ENCODE measurements at places on chromosomes 6 and 20.

GRCh38 chr20:22584522-22584921 is at the start of gene FOXA2:
Gene FOXA2 (minus strand): TSS chr20:22584572. CDS start chr20:22584278, 294 bp downstream.
- no peak for DNase-seq

DNA sequence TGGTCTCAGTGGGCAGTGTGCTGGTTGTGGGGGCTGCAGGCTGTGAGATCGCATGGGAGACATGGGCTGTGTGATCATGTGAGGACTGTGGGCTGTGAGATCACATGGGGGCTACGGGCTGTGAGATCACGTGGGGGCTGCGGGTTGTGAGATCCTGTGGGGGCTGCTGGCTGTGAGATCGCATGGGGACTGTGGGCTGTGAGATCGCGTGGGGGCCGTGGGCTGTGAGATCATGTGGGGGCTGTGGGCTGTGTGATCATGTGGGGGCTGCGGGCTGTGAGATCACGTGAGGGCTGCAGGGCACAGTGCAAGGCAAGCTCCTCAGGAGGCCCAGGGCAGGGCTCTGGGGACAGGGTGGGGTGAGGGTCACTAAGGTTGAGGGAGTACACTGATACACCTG is 140.5 kb upstream of the CST7 start:
- DNase-seq, result no peak

GRCh38 chr6:22666021-22666420 is 96.7 kb downstream of the HDGFL1 start:
- DNase-seq, result no peak

DNA sequence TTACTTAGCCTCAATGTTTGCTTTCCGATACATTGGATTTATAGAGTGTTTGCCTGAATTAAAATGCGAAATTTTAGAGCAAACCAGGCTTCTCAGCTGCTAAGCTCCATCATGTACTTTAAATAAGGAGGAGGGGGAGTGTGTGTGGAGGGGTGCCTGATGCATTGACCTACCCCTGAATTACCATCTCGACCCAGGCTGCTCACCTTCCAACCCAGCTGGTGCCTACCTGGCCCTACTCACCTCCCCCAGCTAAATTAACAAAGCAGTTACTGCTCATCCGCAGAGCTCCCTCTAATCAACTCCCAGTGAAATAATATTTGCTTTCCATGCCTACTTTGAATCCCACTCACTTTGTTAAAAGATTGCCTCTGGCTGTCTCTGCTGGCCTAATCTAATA is 544.5 kb downstream of the MAFB start:
- DNase-seq, result no peak

- no peak for DNase-seq
Measured at GRCh38 chr20:48285656-48286055, 500.4 kb upstream of the SULF2 start.

GRCh38 chr20:20465252-20465651 is 97.3 kb downstream of the INSM1 start:
- DNase-seq, result no peak

DNA sequence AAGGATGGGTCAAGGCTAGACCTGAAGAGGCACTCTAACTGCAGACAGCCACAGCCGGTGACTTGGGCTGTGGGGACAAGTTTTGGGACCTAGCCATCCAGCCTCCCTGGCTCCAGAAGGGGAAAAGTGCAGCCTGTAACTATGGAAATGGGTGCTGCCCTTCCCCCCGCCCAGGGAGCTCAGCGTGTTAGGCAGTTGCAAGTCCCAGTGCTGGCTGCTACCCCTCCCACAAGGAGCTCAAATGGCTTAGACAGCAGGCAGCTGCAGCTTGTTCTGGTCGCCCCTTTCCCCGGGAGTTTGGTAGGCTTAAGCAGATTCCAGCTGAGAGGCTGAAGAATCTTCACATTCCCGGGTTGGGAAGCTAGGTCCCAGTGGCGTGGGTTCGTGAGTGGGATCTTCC is 162.6 kb downstream of the FAM83B start:
- DNase-seq, result no peak

DNA sequence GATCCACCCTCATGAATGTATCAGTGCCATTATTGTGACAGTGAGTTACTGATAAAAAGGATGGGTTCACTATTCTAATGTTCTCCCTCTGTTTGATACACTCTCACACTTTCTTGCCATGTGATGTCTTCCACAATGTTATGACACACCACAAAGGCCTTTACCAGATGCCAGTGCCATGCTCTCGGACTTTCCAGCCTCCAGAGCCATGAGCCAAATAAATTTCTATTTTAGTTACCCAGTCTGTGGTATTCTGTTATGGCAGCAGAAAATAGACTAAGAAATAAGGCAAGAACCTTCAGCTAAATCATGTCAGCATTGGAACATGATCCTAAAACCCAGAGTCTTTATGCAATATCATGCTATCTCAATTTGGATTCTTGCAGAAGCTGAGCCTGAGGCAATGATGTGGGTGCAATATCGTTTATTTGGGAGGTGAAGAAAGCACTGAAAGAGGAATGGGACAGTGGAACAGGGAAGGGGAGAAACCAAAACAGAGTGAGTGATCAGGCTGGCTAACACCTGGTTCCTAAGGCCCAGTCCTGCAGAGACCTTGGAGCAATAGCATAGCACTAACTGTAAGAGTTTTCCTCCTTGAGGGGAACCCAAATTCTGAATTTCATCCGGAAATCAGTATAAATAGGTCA is 130.4 kb upstream of the LRFN2 start:
- no peak for DNase-seq

DNA sequence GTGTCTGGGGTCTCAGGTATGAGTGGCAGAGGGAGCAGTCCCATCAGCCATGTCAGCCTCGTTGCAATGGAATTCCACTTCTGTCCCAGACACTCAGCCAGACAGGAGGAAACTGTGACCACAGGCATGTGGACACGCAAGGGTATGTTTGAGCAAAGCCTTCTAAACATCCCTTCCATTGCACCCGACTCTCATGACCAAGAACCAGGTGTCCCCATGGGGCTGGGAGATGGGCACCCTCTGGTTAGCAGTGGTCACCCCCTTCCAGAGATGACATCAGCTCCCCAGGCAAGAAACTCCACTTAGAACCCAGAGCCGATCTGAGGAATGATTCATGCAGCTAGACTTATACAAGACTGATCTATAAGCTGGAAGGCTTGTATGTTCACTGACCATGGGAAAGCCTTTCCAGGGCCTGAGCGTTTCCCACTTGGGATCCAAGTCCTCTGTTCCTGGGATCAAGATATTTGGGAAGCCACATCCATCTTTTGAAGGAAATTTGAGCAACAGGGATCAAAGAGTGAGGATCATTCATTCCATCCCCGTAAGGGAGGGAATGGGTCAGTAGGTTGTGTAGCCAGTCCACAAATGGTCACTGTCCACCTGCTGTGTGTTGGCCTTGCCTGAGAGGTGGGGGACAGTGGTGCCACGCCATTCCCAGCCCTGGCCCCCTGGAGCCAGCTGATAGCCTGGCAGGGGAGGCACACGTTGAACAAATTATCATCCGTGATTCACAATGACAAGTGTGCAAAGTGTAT is 3.9 kb upstream of the MRGBP start:
- no peak for DNase-seq

GRCh38 chr20:50353289-50353961 is 156.8 kb upstream of the PTPN1 start:
- no peak for DNase-seq

GRCh38 chr6:2035046-2035445 is 210.4 kb downstream of the GMDS start:
- DNase-seq, result no peak

- no peak for DNase-seq
Measured at GRCh38 chr6:92864966-92865555, 554.3 kb downstream of the EPHA7 start.

DNA sequence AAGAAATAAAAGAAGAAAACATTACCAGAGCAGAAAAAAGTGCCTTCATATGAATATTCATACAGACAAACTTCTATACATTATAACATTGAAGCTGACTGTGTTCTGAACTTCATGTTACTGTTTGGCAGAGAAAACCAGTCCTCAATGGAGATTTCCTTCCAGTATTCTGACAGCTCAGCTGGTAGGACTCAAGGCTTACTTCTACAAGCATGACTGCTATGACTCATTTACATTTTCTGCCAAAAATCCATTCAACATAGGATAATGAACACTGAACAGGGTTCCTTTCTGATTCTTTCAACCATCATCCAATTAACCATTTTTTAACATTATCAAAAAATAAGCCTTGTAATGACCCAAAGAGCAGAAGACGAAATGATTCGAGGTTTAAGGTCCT is 25.4 kb downstream of the COL9A1 start:
- DNase-seq, result no peak

GRCh38 chr6:72464791-72465691 is 156.8 kb upstream of the KCNQ5 start:
- peak; percentile 39 for DNase-seq

GRCh38 chr6:8683204-8683603 is 247.9 kb upstream of the SLC35B3 start:
- no peak for DNase-seq

DNA sequence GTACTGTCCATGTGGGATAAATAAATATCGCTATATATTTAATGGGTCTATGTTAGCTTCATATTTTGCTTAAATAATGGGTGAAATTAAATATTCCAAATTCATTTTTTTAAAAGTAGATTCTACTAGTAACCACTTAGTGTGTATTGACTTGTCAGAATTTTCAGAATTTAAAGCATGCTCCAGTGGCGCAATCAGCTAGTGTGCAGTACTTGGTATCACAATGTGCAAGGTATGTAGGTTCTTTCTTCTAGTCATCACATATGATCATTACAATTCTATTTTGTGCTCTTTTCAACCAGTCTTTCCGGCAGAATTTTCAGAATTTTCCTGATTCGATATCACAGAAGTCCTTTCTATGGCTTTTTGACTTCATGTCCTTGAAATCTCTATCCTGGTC is 32.6 kb downstream of the PDE7B start:
- DNase-seq, result no peak

DNA sequence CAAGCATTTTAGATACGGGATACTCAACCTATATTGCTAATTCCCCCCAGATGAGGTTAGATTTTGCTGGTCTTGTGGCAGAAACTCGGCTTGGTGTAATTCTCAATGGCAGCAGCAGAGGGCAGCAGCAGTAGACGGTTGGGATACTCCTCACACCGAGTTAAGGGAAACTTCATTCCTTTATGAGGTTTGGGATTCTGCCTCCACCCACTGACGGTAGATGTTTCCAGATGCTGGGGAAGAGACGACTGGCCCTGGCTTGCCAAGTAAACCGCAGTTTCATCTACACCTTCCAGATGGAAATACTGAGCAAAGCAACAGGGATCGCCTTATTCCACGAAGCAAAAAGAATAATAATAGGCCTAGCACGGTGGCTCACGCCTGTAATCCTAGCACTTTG is 8.2 kb upstream of the TBC1D7 start:
- DNase-seq, result peak; percentile 95

GRCh38 chr20:2253256-2253655 is 42.5 kb upstream of the TGM3 start:
- no peak for DNase-seq

- peak; percentile 26 for DNase-seq
Measured at GRCh38 chr6:136446579-136447187, 103.5 kb downstream of the MAP7 start.

GRCh38 chr6:11931296-11932035 is 80.6 kb upstream of the HIVEP1 start:
- DNase-seq, result no peak

- no peak for DNase-seq
Measured at GRCh38 chr20:37431786-37432185, 85.8 kb downstream of the SRC start.

GRCh38 chr6:149941583-149942460 is at the start of gene ULBP2:
Gene ULBP2 (plus strand): TSS chr6:149942014. CDS start chr6:149942073, 59 bp downstream.
- DNase-seq, result peak; percentile 92

DNA sequence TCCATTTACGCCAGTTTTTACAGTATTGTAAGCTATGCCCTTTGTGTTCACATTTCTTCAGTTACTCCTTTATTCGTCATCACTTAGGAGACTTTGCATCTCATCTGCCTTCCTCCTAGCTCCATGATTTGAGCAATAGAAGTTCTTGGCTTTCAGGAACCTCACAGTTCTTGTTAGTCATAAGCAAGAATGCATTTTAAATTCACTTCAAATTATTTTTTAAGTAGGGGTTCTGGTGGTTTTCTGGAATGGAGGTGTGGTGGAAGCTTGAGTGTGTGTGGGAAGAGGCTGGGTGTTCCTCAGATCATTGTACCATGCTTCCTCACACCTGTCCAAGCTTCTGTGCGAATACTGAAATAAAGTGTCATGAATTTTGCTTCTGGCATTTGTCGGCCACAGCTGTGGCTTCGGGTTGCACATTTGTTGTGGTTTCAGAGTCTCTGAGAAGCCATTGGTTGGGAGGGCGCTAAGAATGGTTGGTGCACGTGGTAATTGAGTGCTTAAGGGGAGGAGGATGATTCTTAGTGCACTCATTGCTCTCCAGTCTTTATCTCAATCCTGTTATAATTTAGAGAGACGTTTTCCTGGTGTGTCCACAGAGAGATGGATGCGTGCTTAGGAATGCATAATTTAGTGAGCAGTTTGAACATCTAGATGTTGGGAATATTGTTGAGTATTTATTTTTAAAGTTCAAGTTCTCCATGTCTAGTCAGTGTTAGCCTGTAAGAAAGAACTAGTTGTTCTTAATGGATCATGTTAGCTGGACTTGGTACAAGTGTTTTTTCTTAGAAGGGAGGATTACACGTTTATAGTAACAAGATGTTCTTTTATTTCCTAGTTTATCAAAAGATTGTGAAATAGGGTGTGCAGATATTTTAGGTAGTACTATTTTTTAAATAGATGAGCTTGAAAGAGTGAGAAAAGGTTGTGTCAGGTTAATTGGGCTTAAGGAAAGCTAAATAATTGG is 31.9 kb downstream of the FOXO3 start:
- DNase-seq, result peak; percentile 53

GRCh38 chr6:56550301-56550700 is 92.4 kb downstream of the DST start:
- no peak for DNase-seq

GRCh38 chr20:38055294-38055693 is 21.7 kb downstream of the RPRD1B start:
- no peak for DNase-seq

- no peak for DNase-seq
Measured at GRCh38 chr6:17663226-17663625, 43.5 kb downstream of the NUP153 start.

DNA sequence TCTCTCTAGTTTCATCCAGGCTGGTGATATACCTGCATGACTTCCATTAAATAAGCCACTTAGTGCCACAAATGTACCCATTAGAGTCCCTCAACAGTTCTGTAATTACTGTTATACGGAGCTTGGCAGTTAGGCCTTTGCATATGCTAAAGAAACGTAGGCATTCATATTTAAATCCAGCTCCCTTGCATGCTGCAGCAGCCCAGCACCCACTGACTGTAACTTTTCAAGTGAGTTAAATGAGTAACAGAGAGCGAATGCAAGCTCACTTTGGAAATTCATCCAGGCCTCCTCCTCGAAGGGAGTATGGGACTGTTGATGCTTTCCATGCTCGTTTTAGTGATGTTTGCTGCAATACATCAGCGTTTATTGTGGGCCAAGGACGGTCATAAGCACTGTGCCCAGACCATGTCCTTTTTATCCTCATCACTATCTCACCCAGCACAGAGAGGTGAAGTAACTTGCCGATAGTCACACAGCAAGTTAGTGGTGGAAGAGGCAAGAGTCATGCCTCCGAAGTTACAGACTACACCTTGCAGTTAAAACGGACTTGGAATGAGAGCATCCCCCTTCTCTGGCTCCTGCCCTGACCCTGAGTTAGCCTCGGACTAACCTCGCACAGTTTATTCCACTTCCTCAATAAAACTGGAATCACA is 179.4 kb upstream of the PDE10A start:
- DNase-seq, result no peak

- DNase-seq, result peak; percentile 66
Measured at GRCh38 chr6:108598305-108598863, 37.7 kb downstream of the FOXO3 start.

- DNase-seq, result no peak
Measured at GRCh38 chr20:5884465-5885335, 65.6 kb downstream of the TRMT6 start.
